Tongue (tissue), 3 donors: ENCODE measurements at places on chromosomes 2 and 18. TPM values are rescaled to one million over a fixed set of nuclear protein-coding genes. Genes with fewer than 3 reads are reported as not detected.

Gene ITGA6
- 200 TPM for total RNA-seq

Gene PNKD
- total RNA-seq, result 32.9 TPM

Gene PSD4
- total RNA-seq, result 16.4 TPM

Gene ALK
- total RNA-seq, result 0.41 TPM

Gene SLC23A3
- 0.92 TPM for total RNA-seq

Gene GALNT3
- total RNA-seq, result 8.7 TPM

Gene CFAP65
- total RNA-seq, result not detected

Gene ITGA4
- 16.6 TPM for total RNA-seq

Gene CRYGD
- not detected for total RNA-seq

Gene ASB18
- 3.5 TPM for total RNA-seq

Gene TMEM163
- 0.72 TPM for total RNA-seq

Gene FEV
- total RNA-seq, result not detected
